ENCODE measurements at places on chromosomes 4 and X.

GRCh38 chr4:991451-992296 is 1.5 kb downstream of the SLC26A1 start:
- DNase-seq = no peak

GRCh38 chr4:181018472-181018871 is 1224.7 kb upstream of the TENM3 start:
- no peak for DNase-seq

- no peak for DNase-seq
Observed at GRCh38 chrX:129786210-129786651, 6.5 kb downstream of the SASH3 start.

GRCh38 chr4:17650406-17650805 is 36.0 kb downstream of the MED28 start:
- DNase-seq = no peak

GRCh38 chrX:132533409-132533808 is 44.6 kb upstream of the MBNL3 start:
- no peak for DNase-seq
